ENCODE measurements at places on chromosomes 11 and 22. TPM values are rescaled to one million over a fixed set of nuclear protein-coding genes. Genes with fewer than 3 reads are reported as not detected.

- peak; percentile 55 for DNase-seq
Observed at GRCh38 chr11:61828629-61829407, 718 bp downstream of the FADS2 start.

DNA sequence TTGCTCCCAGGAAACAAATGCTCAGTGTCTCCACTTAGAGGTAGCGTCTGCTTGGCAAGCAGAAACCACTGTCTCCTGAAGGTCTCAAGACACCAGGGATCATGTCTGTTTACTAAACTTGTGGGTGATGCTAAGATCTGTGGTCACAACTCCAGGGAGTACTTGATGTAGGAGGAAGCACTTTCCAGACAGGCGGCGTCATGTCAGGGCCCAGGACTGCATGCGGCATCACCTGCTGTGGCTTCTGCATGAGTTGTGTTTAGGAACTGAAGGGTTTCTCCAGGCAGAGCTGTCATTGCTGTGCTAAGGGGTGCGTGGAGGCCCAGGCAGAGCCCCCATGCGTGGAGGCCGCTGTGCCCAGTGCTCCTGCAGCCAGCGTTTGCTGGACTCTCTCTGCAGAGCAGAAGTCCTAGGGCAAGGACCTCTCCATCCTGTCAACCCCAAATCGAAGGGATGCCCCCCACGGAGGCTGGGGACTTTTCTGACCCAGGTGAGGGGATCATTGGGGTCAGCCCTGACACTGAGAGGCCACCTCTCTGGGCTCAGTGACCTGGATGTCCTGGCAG is 8.1 kb upstream of the PANX2 start:
- no peak for DNase-seq

GRCh38 chr11:65546217-65546958 is 11.8 kb downstream of the LTBP3 start:
- peak; percentile 91 for DNase-seq

- DNase-seq = no peak
Observed at GRCh38 chr11:37984991-37985390, 1387.0 kb upstream of the RAG2 start.

- DNase-seq = no peak
Observed at GRCh38 chr11:110286298-110287040, 9.9 kb downstream of the RDX start.

The RAB3IL1 gene
- total RNA-seq = 0.67 TPM

The KRTAP5-11 gene
- not detected for total RNA-seq
